KBM-7 (cell line): ENCODE measurements at places on chromosomes 12 and 14.
A peak's percentile ranks its signal among the peaks of the same experiment; 100 is the strongest.

GRCh38 chr14:99522025-99522401 is 40.8 kb downstream of the CCNK start:
- DNase-seq: no peak

DNA sequence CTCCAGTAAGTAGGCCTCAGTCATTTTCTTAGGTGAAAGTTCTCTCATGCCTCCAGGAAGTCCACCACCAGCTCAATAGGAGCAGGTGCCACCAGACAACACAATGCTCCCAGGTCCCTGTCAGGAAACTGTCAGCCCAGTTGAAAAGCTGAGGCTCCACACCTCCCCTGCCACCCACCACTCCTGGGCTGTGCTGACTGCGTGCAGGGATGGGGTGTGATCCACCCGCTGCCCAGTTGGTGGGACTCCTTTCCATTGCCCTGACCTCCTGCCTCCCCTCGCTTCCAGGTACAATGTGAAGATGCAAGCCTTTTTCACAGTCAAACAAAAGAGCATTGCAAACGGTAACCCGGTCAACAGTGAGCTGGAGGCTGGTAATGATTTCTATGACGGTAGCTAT is 64.8 kb upstream of the RIN3 start:
- no peak for DNase-seq

GRCh38 chr12:14171106-14171505 is 189.7 kb upstream of the GRIN2B start:
- no peak for DNase-seq

- DNase-seq: peak; percentile 24
These were observed at the start of gene BRI3BP for GRCh38 chr12:124993626-124994436. BRI3BP (plus strand) TSS chr12:124993645; CDS start chr12:124993791, 146 bp downstream.

DNA sequence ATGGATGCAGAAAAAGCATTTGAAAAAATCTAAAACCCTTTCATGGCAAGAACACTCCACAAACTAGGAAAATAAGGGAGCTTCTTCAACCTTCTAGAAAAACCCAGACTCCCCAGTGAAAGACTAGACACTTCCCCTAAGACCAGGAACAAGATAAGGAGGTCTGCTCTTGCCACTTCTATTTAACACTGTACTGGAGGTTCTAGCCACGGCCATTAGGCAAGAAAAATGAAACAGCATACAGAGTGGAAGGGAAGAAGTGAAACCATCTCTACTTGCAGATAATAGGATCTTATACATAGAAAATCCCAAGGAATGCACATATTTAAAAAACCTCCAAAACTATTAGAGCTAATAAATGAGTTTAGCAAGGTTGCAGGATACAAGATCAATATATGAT is 42.3 kb downstream of the CHGA start:
- no peak for DNase-seq

DNA sequence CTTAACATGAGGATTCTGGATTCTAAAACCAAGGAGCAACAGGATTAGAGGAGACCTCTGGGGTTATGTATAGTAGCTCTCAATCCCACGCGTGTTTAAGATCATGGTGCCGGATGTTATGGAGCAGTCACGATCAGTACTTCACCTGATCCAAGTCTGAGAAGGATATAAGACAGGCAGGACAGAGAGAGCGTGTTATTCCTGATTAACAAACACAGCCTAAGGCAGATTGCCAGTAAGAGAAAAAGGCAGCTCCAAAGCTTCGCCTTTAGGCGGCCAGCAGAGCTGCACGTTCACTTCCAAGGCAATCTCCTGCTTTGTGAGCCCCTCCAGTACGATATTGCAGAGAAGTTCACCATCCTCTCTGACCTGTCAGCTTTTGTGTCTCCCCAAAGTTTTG is 5.5 kb downstream of the SETD3 start:
- no peak for DNase-seq
